ENCODE measurements at places on chromosomes 12 and 14. TPM values are rescaled to one million over a fixed set of nuclear protein-coding genes. Genes with fewer than 3 reads are reported as not detected.
A peak's percentile ranks its signal among the peaks of the same experiment; 100 is the strongest.

- peaks cover 40% of the 10 kb centered on the region for H3K36me3 ChIP-seq
- peaks cover 13% of the 10 kb centered on the region for H3K4me1 ChIP-seq
- H3K27me3 ChIP-seq, result no peaks in the 10 kb centered on the region
- peak; percentile 13 for DNase-seq
These were observed 10.2 kb downstream of the SGPP1 start for GRCh38 chr14:63717702-63718101.

DNA sequence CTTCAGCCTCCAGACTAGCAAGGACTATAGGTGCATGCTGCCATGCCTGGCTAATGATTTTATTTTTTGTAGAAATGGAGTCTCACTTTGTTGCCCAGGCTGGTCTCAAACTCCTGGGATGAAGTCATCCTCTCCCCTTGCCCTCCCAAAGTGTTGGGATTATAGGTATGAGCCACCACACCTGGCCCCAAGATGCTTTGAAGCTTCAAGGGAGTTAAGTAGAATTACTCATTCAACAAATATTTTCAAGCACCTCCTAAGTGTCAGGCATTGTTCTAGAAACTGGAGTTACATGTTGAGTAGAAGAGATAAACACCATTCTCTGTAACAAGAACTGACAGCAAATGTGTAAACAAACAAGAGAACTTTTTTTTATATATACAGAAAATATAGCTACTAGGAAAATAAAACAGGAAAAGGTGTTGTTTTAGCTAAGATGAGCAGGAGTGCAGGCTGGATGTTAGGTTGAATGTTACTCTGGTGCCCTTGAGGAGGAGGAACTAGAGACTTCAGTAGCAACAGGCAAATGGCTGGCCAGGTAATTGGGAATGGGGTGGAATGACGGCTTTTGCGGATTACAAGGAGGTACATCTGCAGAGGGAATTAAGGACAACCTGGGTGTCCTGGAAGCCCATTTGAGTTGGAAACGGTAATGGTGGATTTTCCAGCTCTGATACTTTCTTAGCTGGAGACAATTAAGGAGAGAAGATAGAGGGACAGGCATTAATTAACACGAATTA lies 32.0 kb upstream of the CFAP54 start:
- peaks cover 17% of the 10 kb centered on the region for H3K4me1 ChIP-seq
- DNase-seq, result peak; percentile 34
- H3K4me3 ChIP-seq, result no peak overlapping the region
- no peak overlapping the region for H3K27ac ChIP-seq

DNA sequence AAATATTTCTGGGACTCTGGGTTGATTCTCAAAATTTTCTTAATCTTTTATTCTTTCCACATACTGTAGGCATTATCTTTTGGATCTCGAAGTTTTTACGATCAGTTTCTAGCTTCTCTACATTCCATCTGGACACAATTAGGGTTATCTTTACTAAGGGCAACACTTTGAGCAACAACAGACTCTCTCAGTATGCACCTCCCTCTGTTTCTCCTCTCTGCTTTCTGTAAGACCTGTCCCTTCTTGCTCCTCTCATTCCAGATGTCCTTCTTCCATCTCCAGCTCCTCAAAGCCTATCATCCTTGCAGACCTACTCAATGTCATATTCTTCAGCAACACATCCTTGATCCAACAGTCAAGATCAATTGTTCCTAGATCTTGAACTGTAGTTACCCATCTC lies 457.0 kb downstream of the SLC6A15 start:
- H3K27me3 ChIP-seq, result no peaks in the 10 kb centered on the region
- no peak overlapping the region for H3K27ac ChIP-seq
- H3K36me3 ChIP-seq, result no peaks in the 10 kb centered on the region
- no peak overlapping the region for H3K4me3 ChIP-seq

DNA sequence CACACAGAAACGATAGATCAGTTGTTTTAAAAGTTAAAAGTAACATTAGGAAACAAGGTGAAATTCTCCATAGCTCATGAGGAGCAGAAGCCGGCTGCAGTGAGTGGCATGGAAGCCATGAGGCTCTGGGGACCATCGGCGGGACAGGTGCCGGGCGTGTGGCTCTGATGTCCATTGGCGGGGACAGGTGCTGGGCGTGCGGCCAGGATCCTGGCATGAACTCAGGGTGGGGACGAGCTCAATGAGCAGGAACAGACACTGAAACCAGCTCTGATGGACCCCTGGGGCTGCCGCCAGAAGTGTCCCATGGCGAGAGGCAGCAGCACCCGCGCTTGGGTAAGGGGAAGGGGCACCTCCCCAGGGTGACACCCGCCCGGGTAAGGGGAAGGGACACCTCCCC lies 75.1 kb downstream of the NOC4L start:
- no peak overlapping the region for H3K27ac ChIP-seq
- no peaks in the 10 kb centered on the region for H3K4me1 ChIP-seq
- no peak overlapping the region for H3K4me3 ChIP-seq
- H3K27me3 ChIP-seq, result peaks cover 54% of the 10 kb centered on the region

- peaks cover 30% of the 10 kb centered on the region for H3K36me3 ChIP-seq
- DNase-seq, result no peak
These were observed 19.7 kb downstream of the RILPL1 start for GRCh38 chr12:123513805-123514204.

DNA sequence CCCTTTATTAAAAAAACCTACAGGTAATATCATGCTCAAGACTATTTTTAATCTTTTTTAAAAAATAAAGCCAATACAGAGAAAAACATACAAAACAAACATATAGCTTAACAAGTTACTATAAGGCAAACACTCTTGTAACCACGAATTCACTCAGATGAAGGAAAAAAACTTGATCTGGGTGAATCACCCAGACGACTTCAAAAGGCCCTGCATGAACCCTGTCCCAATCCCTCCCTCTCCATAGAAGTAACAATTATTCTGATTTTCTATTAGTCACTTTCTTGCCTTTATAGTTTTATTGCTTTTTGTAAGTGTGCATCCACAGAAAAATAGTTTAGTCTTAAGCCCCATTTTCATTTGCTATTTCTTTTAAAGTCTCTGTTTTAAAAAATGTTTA lies 72.6 kb downstream of the LRP6 start:
- no peak overlapping the region for H3K4me3 ChIP-seq
- peaks cover 14% of the 10 kb centered on the region for H3K4me1 ChIP-seq
- no peak overlapping the region for H3K27ac ChIP-seq
- H3K27me3 ChIP-seq, result no peaks in the 10 kb centered on the region
- DNase-seq, result peak; percentile 25

- no peaks in the 10 kb centered on the region for H3K27me3 ChIP-seq
- no peak overlapping the region for H3K4me3 ChIP-seq
- no peaks in the 10 kb centered on the region for H3K4me1 ChIP-seq
- DNase-seq, result no peak
- H3K27ac ChIP-seq, result no peak overlapping the region
These were observed 24.5 kb downstream of the PAPLN start for GRCh38 chr14:73261520-73262426.

GRCh38 chr12:106643000-106643399 lies 60.2 kb downstream of the RFX4 start:
- no peak overlapping the region for H3K4me3 ChIP-seq
- H3K4me1 ChIP-seq, result peaks cover 2% of the 10 kb centered on the region
- DNase-seq, result peak; percentile 25
- H3K36me3 ChIP-seq, result no peaks in the 10 kb centered on the region

DNA sequence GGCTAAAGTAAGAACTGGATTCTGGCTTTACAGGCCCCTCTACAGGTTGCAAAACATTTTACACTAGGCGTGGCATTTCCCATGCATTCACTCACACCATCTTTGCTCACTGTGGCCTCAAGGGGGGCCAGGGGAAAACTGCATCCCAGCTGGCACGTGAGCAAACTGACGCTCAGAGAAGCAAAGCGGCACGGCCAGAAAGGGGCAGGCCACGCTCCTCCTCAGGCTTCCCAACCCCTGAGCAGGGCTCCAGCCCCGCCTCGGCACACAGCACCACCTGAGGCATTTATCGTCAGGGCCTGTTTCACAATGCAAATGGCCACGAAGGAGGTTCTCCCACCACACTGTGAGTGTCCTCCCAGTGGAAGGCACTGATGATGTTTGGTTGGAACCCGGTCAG lies 90.8 kb downstream of the BCL11B start:
- no peak overlapping the region for H3K27ac ChIP-seq
- H3K36me3 ChIP-seq, result no peaks in the 10 kb centered on the region
- no peak overlapping the region for H3K4me3 ChIP-seq
- H3K27me3 ChIP-seq, result no peaks in the 10 kb centered on the region
- peaks cover 6% of the 10 kb centered on the region for H3K4me1 ChIP-seq

DNA sequence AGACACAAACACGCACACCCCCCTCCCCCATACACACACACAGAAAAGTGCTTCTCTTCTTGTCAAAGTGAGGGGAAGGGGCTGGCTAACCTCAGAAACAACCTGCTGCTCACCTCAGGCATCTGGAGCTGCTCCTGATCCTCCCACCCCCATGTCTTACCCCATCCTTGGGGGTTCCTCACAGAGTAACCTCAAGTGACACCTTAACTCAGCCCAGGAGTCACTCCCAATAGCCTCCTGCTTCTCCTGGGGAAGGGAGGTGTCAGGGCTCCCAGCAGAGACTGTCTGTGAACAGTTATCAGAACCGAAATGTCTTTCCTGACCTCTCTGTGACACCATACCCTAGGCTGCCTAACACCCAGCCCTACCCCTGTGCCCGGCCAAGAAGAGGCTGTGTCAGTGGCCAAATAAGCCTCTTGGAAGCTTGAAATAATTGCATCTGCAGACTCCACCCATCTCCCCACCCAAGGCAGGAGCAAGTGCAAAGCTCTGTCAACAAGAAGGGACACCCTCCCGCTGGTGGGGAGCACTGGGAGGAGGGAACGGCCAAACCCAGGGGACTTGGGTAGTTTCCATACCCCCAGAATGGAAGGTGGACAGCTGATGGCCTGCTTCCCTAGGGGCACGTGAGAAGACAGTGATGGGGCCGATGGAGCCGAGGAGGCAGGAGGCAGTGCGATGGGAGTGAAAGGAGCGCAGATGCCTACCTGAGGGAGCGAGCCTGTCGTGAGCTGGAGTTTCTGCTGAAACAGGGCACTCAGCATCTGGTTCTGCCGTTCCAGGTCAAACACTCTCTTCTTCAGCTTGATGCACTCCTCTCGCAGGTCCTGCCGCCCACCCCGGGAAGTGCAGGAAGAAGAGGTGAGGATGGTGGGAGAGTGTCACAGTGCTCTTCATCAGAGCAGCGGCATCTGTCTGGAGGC lies 26.8 kb downstream of the NCKAP5L start:
- no peaks in the 10 kb centered on the region for H3K27me3 ChIP-seq
- peaks cover 37% of the 10 kb centered on the region for H3K36me3 ChIP-seq
- H3K4me1 ChIP-seq, result no peaks in the 10 kb centered on the region
- no peak overlapping the region for H3K4me3 ChIP-seq
- no peak overlapping the region for H3K27ac ChIP-seq

DNA sequence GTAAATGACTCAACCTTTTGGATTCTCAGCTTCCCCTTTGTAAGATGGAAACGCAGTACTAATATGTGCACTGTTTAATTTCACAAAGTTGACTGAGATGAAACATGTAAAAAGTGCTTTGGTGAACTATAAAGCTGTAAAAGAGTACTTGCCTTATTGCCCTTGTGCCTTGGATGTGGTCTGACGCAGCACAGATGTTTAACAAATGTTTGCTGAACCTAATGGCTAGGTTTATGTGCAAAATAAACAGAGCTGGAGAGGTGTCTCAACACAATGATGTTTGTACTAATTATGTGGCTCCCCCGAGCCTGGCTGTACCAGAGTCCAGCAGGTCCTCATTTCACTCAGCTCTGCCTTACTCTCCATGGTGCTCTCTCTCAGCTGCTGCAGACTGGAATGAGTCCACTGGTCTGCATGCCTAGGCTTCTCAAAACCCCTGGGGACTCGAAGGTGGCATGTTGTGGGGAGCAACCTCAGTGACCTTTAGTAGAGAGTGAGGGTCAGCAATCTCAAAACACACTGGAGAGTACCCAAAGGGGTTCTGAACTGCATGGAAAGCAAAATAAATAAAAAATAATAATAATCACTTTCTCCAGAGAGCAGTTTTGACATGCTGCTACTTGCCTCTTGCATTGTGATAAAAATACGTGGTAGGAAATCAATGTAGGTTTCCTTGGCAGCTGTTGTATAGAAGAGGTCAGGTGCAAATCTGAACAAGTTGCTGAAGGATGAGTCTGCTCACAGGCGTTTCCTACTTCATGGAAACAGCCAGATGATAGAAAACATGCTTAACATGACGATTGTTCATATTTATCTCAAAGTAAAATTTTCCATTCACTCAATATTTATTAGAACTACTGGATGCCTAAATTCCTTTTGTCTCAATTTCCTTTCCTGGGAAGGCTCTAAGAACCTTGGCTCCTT lies 8.5 kb upstream of the AMIGO2 start:
- H3K36me3 ChIP-seq, result no peaks in the 10 kb centered on the region
- H3K27me3 ChIP-seq, result no peaks in the 10 kb centered on the region
- peak overlapping the region; percentile 81 for H3K27ac ChIP-seq
- peak; percentile 80 for DNase-seq
- no peak overlapping the region for H3K4me3 ChIP-seq

DNA sequence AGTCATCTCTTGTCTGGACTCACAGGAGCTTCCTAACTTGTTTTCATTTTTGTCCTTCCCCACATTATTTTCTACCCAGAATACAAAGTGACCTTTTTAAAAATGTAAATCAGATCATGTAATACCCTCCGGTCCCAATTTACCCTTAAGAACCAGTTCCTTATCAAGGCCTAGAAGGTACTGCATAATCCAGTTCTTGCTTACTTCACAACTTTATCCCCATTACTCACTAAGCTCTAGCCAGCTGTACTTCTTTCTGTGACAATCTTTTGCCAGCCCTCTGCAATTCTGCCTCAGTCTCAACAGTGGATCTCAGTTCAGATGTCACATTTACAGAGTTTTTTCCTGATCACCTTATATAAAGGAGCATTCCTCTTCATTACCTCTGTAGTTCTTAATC lies 11.6 kb downstream of the RAP1B start:
- H3K27me3 ChIP-seq, result no peaks in the 10 kb centered on the region
- peaks cover 36% of the 10 kb centered on the region for H3K4me1 ChIP-seq
- peaks cover 41% of the 10 kb centered on the region for H3K36me3 ChIP-seq
- H3K27ac ChIP-seq, result peak overlapping the region; percentile 92

- H3K36me3 ChIP-seq, result no peaks in the 10 kb centered on the region
- H3K4me3 ChIP-seq, result no peak overlapping the region
- DNase-seq, result no peak
- H3K27ac ChIP-seq, result no peak overlapping the region
- H3K27me3 ChIP-seq, result no peaks in the 10 kb centered on the region
These were observed 22.6 kb downstream of the INSM2 start for GRCh38 chr14:35556548-35556947.

RITA1 gene
- 17.5 TPM for total RNA-seq

TMCC3 gene
- 7.0 TPM for total RNA-seq

SYNJ2BP gene
- 12.6 TPM for total RNA-seq

BDKRB1 gene
- 0.51 TPM for total RNA-seq

GPR137C gene
- total RNA-seq, result 0.10 TPM

AICDA gene
- total RNA-seq, result not detected

EDDM3A gene
- not detected for total RNA-seq
